ENCODE measurements at places on chromosomes 7 and 10.

DNA sequence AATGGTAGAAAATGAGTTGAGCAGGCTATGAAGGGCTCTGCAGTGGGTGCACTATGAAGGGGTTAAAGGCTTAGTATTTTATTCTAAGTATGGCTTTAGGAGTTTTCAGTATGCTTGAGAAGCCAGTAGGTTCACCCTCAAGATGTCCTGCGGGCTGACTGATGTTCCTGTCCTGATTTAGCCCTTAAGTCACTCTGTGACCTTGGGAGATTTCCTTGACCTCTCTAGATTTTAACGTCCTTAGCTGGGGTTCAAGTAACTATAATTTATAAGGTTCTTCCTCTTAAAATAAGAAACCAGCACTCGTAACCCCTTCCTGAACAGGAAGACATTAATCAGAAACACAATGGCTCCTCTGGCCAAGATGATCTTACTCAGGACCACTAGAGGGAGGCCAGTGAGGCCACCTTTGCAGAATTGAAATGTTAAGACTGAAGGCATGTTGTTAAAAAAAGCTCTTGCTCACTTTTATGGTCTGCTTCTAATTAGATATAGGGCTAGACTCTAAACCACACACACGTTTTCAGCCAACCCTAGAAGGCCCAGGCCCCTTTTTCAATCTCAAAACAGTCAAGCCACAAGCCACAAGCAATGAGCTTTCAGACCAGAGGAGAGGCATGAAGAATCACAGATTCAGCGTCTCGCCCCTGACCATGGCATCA, 41.9 kb downstream of the CDK1 start:
- no peak for DNase-seq

DNA sequence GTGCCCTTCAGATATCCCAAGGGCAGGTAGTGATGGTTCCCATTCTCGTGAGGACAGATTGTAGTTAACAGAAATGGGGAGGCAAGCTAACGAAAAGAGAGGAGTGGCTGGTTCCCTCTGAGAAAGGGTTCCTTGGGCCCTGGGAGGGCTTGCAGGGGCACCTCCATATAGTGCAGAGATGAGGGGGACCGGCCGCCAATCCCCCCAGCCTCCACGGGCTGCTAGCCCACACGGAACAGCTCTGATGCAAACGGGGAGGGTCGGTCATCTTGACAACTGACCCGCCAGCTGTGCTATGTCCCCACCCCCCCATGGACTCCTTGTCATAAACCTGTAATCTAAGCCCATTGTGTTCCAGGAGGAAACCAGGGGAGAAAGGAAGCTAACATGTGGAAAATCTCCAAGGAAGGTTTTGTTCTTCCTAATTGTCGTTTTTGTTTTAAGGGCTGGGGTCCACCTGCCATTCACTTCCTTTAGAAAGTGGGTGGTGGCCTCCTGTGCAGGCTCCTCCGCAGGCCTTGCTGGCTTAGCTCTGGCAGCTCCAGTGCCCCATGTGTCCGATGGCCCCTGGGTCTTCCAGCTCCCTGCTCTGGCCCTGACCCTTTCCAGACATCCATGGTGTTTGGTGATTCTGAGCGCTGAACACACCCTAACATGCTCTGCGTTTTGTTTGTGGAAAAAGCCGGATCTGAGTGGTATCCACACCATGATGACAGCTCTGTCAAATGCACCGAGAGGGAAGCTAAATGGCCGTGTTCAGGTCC, 15.9 kb downstream of the ADCY1 start:
- DNase-seq: no peak

DNA sequence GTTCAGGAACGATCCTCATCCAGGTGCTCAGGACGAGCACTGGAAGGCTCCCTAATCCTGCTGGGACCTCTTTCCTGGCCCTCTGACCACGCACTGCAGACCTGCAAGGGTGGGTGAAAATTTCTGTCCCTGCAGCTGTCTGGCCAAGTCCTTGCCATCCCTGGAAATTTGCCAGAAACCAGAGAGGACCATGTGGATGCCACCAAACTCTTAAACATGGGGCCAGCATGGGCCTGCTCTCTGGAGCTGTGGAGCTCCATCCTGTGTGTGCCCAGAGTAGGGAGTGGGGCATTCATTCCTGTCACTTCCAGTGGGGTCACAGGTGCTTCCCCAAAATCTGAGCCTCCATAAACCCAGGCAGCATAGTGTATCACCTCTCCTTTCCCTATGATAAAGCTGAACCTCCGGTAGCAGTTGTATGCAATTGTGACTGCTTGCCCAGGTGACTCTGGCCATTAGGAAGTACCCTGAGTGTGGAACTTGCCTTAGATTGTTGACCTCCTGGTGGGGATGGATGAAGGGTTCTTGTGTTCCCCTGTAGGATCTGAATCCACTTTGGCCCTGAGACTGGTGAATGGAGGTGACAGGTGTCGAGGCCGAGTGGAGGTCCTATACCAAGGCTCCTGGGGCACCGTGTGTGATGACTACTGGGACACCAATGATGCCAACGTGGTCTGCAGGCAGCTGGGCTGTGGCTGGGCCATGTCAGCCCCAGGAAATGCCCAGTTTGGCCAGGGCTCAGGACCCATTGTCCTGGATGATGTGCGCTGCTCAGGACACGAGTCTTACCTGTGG, 57.1 kb downstream of the DMBT1 start:
- DNase-seq: no peak

GRCh38 chr7:129502708-129503685, 666 bp downstream of the SMKR1 start:
- DNase-seq: no peak

DNA sequence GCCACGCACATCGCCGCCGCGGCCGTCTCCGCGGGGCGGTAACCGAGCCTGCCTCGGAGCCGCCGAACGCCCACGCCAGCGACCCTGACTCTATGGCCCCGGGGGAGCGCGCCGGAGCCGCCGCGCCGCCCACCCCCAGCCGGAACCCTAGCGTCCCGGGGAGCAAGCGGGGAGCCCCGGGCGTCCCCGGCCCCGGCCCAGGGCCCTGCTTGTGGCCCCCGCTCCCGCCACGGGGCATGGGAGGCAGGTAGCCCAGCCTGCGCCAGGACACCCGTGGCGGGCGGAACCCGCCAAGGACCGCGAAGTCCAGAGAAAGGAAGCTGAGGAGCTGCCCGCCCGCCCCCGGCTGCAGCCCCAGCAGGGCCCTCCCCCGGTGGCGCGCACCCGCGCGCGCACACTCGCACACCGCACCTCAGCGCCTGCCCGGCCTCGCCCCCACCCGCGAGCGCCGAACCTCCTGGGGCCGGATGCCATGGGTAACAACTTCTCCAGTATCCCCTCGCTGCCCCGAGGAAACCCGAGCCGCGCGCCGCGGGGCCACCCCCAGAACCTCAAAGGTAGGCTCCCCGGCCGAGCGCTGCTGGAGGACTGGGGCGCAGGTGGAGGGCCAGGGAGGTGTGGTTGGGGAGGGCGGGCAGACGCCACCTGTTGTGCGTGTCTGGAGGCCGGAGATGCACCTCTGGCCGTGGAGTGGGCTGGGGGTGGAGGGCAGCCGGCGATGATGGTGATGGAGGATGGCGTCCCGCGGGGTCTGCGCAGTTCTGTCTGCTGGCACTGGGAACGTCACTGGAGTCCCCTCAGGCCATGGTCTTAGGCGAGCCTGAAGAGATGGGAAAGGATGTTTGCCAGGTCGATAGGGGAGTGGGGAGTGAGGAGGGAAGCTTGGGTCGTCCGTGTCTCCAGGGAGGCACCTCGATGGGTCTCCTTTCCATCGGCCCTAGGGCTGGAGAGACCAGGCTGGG, 692 bp downstream of the NEURL1 start:
- DNase-seq: no peak

- DNase-seq: no peak
Observed at GRCh38 chr7:122225874-122226273, 78.7 kb downstream of the FEZF1 start.

DNA sequence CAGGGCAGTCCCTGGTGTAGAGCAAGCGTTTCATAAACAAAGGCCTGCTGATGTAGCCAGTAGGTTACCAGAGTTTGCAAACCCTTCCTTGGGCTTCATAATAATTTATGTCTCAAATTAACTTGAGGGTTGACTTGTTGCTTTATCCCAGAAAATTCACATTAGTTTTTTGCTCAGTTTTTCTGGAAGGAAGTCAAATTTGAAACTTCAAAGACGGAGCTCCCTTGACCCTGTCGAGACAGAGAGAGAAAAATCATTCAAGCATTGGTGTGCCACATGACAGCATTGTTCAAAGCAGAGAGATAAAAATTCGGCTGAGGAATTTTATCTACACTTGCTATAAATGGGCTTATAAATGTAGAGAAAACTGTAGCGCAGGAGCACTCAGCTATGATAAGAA, 627.7 kb downstream of the TNS3 start:
- DNase-seq: no peak

- DNase-seq: no peak
Observed at GRCh38 chr10:12943425-12943824, 58.1 kb downstream of the CCDC3 start.

GRCh38 chr7:83060218-83060617, 102.5 kb downstream of the PCLO start:
- no peak for DNase-seq

GRCh38 chr10:100981178-100981772, 6.0 kb downstream of the MRPL43 start:
- no peak for DNase-seq

- peak; percentile 83 for DNase-seq
Observed at GRCh38 chr7:32490127-32490796, at the start of gene LSM5. Gene LSM5 (minus strand): TSS chr7:32490380. CDS start chr7:32490365, 15 bp downstream.

DNA sequence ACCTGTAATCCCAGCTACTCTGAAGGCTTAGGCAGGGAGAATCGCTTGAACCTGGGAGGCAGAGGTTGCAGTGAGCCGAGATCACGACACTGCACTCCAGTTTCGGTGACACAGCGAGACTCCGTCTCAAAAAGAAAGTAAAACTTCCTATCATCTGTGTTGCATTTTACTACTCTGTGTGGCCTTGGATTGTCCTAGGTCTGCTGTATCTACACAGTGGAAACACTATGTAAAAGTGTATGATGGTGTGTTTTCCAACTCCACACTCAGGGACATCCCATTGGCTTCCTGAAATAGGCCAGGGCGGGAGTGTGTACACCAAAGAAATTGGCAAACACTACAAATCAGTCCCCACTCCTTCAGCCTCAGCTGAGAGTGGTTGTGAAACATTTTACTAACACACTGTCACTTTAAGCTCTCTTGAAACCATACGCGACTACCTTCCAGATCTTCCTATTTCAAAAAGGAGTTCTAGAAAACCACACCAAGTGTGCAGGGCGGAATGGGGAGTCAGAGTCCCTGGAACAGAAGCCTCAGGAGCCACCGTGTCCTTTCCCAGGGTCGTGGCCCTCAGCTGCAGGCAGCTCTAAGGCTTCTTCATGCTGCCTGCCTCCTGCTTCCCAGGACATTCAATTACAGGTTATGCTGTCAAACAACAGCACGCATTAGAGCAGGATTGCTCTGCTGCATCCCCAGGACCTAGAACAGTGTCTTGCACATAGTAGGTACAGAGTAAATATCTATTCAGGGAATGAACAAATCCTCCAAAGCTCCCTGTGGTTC, 275.4 kb downstream of the PARD3 start:
- no peak for DNase-seq

DNA sequence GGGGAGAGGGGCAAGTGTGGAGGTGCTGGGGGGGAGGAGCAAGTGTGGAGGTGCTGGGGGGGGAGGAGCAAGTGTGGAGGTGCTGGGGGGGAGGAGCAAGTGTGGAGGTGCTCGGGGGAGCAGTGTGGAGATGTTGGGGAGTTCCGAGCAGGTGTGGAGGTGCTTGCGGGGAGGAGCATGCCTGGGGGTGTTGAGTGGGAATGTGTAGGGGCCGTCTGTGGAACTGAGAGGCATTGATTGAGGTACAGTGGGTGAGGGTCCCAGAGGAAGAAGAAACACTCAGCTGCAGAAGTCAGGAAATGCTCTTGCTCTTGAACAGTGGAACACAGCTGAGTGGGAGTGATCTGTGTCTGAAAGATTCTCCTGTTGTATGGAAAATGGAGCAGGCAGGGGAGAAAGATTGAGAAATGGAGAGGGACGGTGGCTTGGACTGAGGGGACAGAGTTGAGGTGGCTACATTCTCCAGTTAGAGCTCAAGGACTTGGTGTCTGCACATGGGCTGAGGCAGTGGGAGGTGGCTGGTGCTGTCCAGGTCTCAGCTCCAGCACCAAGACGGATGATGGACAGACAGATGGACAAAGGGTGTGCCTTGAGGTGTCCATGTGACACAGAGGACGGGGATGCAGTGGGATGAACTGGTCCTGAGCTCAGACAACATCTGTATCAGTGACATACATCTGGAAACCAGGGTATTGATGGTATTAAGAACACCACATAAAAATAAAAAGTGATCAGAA, 25.2 kb upstream of the NCAPG2 start:
- DNase-seq: no peak

DNA sequence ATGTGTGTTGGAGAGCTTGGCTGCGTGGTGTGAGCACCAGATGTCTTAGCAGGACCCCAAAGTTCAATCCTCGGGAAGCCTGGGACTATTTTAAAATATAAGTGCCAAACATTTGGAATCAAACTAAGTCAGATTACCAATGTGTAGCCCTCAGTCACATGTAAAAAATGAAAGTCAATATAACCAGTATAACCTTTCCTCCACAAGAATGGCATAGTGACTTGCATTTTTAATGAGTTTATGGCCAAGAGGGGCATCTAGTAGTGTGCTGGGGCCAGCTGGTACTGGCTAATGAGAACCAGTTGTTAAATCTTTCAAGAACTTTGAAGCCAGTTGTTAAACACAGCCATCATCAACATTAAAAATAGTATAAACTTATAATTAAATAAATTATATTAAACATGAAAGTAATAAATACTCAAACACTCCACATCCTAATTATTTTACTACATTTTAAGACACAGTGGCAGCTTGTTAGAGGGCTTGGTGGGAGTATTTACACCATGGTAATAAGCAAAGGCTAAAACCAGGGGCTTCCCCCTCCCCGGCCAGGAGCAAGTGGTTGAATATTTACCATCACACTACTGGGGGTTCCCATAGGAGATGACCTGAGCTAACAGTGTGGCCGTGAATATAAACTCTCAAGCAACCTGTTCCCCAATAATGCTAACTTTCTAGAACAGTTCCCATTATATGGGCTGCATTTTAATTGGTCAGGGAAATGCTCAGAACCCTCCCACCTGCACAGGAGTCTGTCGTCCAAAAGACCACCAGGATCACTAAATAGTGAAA, 7.9 kb upstream of the FAM170B start:
- no peak for DNase-seq

DNA sequence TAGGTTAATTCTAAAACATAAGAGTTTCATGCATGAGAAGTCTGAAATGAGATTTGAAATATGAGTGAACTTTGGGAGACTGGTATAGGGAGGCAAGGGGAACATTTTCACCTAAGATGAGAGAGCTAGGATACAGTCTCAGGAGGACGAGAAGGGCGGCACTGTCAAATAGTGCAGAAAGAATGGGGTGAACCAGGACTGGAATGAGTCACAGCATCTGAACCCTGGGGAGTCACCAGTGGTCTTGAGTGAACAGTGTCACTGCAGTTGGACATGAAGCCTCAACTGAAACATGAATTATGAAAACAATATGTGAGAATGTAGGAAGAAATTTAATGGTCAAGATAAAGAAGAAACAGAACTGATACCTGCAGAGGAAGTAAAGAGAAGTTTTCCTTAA, 33.8 kb downstream of the GNG11 start:
- DNase-seq: no peak

DNA sequence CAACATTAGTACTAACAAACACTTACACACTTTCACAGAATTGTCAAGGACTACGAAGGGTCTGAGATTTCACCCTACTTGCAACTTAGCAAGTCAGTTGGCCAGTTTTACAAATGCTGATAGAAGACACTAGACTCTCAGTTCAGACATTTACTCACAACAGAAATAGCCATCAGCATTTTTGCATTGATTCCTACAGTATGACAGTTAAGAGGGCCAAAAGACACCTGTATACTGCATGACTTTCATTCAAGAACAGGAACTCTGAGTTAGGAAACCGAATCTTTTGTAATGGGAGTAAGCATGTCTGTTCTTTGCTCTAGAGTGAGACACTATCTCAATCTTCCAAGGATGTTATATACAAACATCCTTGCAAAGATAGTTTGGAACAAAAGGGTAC, 40.9 kb downstream of the FAM204A start:
- DNase-seq: no peak

All from T follicular helper cell (primary cell).